Activated CD4-positive, CD25-positive, alpha-beta regulatory T cell (primary cell): ENCODE measurements at places on chromosomes 7 and 10.

DNA sequence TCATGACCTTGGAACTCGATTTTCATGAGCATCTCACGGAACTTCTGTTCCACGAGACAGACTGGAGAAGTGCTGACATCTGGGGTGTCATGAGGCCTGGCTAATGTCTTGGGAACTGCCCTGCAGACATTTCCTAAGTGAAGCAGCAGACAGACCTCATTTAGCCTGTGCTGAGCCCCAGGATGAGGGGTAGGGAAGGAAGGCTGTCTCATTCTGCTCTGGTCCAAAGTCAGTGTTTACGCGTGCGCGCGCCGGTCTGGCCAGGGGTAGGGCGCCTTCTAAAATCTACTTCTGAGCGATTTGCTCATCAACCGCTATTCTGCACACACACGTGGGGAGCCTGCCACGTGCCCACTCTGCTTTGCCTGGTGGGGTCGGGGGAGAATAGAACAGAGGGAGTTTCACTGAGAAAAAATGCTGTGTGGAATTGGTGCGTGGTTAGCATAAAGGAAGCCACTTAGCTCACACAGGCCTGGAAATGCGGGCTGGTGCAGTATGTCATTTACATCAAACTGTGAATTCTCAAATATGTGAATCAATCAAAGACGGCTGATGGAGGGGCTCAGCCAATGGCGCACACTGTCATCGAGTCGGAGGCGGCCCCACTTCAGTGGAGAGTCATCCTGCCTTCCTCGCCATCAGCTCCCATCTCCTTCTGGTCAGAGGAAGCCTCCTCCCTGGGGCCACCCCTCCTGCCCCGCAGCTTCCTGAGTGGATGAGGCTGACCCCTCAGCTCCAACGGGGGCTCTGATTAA lies 335.1 kb downstream of the ADARB2 start:
- no peak for DNase-seq

GRCh38 chr7:148774471-148774870 lies 75.8 kb downstream of the CUL1 start:
- no peak for DNase-seq

GRCh38 chr7:159094919-159095915 lies 49.5 kb downstream of the VIPR2 start:
- no peak for DNase-seq

DNA sequence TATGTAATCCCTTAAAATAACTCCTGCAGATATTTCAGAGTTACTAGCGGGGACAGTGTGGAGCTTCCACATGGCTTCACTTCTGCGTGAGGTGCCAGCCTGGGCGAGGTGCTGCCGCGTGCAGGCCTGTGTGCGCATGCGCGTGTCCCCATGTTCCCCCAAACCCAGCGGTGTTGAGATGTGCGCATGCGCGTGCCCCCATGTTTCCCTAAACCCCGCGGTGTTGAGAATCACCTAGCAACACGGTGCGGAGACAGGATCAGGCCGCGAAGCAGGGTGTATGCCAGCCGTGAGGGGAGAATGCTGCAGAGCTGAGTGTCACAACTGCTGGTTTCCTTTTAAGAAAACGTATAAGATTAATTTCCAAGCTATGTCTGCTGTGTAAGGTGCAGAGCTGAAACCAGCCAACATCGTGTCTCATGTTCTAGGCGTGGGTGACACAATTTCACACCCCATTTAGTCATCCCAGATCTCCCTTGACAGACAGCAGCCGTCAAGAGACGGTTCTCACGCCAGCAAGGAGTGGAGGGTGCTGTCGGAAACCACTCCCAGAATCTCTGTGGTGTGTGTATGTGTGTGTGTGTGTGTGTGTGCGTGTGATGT lies 71.9 kb upstream of the ADARB2 start:
- DNase-seq, result no peak

- no peak for DNase-seq
These were observed 39.7 kb downstream of the DRGX start for GRCh38 chr10:49356181-49356580.

- DNase-seq, result no peak
These were observed 36.4 kb downstream of the CABCOCO1 start for GRCh38 chr10:61698968-61699655.

DNA sequence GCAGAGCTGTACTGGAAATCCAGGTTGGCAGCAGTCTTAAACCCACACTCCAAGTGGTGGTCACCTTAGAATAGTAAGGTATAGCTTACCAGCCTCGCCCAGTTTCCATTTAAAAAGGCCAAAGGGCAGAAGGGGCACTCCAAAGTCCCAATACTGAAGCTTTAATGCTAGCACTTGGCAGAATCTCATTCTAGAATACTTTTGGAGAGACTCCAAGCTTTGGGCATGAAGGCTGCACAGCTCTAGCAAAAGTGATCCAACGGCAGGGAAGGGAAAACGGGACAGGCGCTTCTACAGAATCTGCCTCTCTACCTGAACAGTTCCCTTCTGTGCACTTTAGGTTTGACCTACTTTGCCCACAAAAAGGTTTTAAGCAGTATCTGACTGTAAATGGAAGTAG lies 19.7 kb downstream of the SMURF1 start:
- DNase-seq, result no peak

DNA sequence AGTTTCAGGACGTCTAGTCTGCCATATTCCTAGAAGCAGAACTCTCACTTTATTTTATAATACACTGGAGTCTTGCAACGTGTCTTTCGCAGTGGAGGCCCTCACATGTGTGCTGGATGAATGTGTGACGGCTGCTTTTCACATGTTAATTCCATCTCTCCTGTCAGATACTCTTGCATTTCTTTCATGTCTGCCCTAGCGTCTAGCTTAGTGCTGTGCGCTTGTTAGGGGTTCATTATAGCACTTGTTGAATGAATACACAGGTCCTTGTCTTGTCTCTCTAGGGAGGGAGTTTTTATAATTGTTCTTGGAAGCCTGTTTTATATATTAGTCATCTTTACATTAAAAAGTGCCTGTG lies 94.4 kb downstream of the MAP3K8 start:
- DNase-seq, result no peak

DNA sequence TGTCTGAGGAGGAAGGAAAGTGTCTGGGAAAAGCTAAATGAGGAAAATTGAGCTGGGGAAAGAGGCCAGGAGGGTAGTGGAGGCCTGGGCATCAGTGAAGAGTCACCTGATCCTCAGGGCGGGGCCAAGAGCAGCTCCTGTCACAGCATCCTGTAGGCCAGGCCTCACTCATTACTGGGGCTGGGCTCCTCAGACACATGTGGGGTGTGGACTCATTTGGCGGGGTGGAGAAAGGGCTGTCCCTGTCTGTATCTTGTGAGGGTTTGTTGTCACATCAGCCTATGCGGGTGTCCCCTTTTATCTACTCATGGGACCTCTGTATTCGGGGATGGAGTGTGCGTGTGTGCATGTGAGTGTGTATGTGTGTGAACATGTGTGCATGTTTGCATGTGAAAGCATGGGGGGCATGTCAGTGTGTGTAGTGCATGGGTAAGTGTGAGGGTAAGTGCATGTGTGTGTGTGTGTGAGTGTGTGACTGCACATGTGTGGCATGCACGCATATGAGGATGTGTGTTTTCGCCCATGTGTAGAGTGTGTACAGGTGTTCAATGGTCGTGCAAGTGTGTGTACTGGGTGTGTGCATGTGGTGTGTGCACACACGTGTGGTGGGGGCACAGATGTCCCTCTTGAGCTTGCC lies 67.8 kb downstream of the RAMP3 start:
- DNase-seq, result no peak

DNA sequence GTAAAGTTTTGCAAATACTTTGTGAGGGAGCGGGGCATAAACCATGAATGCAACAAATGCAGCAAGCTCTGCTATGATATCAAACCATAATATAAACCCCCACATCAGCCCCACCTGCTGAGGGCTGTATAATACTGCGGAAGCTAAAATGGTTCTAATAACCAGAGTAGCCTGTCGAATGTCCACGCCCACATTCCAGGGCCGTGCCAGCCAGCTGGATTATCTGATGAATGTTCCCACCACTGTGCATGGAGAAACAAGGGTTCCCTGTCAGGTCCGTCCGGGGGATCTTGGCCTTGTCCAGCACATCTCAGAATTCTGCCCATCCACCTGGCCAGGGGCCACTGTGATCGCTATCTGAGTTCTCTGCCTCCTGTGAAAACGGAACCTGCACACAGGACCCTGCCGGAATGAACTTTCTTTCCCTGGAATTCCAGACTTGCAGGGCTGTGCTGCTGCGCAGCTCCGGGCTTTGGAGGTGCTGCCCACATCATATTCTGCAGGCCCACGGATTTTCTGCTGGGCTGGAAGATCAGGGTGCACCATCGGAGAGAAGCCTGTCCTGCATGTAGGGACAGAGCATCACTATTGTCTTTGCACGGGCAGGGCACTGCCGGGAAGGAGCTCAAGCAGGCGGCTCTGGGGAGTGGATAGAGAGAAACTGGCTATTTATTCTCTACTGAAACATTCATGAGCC lies 77.0 kb upstream of the GNA12 start:
- no peak for DNase-seq

- no peak for DNase-seq
These were observed 176.5 kb upstream of the FRMD4A start for GRCh38 chr10:14507176-14507575.

DNA sequence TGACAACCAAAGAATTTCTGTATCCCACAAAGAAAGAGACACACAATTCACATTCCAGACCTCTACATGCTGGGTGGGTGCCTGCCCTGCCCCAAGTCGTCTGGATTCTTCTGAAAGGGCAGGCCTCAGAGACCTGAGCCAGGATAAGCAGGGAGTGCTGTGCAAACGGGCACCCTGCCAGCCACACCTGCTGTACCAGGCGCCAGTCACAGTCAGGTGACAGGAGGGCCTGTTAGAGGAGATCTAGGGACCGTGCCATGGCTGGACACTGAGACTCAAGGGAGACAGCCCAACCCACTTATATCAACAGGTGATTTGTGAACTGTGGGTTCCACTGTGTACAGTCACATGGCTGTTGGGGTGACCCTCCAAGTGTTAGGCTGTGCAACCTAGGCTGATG lies 103.1 kb upstream of the AFAP1L2 start:
- no peak for DNase-seq

DNA sequence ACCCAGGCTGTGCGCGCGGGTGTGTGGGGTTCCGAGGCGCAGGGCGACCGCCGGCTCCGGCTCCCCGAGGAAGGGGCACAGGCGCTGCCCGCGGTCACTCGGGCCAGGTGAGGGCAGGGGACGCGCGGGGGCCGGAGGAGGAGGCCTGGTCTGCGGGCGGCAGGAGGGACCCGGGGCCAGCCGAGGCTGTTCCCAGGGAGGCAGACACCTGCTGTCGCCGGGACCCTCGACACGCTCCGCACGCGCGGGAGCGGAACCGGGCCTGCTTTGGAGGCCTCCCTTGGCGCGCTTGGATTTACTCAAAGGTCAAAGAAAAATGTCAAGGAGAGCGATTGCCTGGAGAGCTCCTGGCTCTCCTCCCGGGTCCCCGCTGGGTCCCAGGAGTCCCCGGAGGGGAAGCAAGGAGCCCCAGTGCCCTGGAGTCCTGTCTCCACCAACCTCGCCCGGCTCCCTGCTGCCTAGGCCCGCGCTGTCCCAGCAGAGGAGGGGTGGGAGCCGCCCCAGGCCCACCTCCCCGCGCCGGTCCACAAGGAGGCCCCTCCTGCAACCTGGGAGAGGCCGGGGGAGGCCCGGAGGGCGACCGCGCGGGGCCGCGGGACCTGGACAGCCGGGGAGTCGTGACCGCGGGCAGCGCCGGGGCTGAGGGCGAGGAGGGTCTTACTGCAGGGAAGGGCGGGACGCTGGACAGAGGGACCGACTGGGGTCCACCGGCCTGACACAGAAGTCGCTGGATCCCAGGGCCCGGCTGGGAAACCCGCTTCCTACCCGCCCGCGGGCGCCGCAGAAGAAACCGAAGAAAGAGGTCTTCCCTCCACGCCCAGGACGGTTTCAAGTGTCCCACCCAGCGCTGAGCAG lies 348.9 kb downstream of the DNAJB6 start:
- no peak for DNase-seq

- DNase-seq, result no peak
These were observed 52.7 kb upstream of the APBB1IP start for GRCh38 chr10:26385443-26385842.

DNA sequence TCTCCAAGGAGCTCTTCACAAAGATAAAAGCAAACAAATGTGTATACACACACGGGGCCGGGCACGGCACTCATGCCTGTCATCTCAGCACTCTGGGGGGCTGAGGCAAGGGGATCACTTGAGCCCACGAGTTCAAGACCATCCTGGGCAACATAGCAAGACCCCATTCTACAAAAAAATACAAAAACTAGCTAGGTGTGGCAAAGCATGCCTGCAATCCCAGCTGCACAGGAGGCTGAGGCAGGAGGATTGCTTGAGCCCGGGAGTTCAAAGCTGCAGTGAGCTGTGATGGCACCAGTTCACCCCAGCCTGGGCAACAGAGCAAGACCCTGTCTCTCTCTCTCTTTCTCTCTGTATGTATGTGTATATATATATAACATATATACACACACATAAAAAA lies 22.3 kb downstream of the TTYH3 start:
- DNase-seq, result no peak

DNA sequence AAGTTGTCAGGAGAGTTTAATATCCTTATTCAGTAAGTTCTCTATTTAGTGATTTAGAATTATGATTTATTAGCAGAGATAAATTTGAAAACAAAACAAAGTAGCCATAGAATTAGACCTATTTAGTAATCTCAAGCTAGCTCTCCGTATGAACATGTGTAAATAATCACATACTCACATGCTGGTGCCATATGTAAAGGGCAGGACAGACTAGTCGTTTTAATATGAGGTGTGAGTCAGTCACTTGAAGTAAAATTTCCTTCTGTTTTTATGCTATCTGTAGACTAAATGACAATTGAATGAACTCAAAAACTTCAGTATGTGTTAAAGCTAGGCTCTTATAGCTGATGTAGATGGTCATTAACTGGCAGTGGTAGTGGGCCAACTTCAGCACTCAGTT lies 67.1 kb downstream of the WAC start:
- DNase-seq, result no peak

DNA sequence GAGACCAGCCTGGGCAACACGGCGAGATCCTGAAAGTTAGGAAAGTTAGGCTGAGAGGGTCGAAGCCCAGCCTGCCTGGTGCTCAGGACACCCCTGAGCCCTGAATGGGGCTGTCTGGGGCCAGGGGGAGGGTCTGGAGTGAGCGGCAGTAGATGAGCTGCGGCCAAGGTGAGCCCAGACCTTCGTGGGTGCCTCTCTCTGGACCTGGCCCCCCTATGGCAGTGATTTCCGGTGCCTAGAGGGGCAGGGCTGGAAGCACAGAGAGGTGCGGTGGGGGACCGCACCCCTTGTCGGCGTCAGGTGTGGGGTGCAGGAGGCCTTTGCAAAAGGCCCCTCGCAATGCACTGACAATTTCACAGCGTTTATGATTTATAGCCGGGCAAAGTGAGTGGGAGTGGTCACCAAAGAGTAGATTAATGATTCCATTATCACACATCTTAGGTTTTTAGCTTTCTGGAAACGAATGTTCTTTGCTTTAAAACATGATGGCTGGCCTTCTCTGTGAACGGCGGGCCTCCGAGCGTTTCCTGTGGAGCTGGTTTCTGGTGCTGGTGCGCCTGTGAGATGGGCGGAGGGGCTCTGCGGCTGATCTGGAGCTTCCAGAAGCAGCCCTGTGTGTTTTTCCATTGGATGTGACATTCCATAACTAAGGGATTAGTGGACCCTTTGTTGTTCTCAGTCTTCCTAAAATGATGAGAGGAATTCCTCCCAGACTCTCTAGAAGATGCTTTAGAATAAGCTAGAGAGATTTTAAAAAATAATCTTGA lies 171.0 kb upstream of the ZNF32 start:
- no peak for DNase-seq
